ENCODE measurements at places on chromosomes 16 and 17.

DNA sequence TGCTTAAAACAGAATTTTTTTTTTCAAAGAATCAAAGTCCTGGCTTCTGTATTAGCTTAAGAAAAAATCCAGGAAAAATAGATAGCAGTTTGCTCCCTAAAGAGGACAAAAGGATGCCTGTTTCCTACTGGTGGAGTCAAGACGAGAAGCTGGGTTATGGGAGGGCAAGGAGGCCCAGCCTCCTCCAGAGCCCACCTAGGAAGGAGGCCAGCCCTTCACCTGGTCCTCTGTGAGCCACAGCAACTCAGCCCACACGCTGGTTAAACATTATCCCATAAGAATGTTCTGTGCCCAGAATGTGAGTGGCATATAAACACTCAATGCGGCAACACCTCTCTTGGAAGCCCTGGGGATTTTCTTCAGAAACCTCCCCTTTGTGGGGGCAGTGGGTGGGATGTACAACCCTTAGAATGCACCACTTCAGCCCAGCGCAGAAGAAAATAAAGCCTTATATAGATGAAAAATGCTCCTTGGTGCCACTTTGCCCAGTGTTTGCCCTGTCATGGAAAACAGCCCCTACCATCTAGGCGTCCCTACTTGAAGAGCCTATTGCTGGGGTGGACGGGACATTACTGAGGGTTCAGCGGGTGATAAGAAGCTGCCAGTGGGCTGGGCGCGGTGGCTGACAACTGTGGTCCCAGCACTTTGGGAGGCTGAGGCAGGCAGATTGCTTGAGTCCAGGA, 48.0 kb downstream of the TEKT5 start:
- DNase-seq: no peak

- DNase-seq: no peak
These were observed 18.5 kb upstream of the HEXD start for GRCh38 chr17:82399601-82400101.

GRCh38 chr16:49755313-49755620, 100.6 kb downstream of the ZNF423 start:
- no peak for DNase-seq

DNA sequence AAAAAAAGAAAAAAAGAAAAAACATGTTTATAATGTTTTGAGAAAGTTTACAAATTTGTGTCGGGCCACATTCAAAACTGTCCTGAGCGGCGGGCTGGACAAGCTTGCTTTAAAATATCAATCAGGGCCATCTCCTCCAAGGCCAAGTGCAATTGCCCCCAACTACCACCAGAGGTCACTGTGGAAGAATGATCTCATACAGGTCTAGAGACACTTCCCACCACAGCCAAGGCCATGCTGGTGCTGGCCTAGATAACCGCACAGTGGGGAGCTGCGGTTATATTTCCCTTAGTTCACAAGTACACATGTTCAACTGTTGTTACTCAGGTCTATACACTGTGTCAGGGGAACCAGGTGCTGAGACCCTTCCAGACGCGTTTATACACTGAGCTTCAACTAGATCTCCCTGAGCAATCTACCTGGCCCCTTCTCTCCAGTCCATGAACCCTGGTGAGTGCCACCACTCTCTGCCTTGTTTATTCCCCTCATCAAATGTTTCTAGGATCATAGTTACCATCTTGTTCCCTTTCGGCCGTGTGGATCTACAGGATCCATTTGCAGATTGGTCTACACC, 83.8 kb upstream of the CCL2 start:
- DNase-seq: peak; percentile 10

DNA sequence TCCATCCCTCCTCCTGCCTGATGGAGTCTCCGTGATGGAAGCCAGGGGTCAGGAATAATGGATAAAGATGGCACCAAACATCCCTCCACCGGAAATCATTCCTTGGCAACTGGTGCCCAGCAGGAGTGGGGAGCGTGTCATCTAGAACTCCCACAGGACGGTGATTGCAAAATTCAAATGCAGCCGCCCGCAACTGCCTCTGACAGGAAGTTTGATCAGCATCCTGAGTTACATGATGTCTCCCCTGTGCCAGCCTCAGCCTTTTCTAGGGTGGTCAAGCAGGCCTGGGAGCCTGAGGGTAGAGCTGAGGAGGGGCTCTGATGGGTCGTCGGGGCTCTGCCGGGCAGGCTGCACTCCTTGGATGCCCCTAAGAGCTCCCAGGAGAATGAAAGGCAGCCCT, 52.8 kb downstream of the GSG1L start:
- DNase-seq: no peak

DNA sequence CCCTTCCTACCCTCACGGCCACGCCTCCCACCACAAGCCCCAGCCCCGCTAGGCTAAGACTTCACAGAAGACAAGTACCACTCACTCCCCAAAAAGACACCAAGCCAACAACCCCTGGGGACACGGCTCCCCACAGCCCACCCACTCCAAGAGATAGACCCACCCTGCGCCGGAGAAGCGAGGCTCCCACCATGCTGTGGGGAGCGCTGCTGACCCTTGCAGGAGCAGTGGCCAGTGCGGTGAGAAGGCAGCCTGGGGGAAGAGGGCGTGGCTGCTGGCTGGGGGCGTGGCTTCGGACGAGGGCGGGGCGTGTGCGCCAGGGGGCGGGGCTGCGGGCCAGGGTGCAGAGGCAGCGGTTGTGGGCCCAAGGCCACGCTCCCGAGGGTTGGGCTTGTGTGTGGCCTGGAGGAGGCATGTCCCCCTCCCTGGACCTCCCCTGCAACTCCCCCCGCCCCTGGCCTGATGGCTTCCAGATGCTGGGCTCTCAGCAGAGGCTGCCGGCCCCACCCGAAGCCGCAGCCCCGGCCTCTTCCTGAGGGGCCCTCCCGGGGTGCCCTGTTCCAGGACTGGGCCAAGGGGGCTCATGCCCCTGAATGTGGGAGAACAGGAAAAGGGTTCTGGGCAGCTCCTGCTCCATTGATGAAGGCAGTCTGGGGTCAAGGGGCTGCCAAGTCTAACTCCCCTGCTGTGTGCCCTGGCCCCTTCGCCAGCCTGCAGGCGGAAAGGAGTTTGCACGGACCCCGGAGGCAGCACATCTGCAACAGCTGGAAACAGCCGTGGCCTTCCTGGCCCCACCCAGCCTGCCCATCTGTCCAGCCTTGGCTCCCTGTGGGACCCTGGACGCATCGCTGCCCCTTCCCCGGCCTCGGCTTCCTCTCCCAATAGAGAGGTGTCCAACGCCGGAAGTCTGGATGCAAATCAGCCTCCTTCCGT, 9.1 kb downstream of the TFAP4 start:
- no peak for DNase-seq

DNA sequence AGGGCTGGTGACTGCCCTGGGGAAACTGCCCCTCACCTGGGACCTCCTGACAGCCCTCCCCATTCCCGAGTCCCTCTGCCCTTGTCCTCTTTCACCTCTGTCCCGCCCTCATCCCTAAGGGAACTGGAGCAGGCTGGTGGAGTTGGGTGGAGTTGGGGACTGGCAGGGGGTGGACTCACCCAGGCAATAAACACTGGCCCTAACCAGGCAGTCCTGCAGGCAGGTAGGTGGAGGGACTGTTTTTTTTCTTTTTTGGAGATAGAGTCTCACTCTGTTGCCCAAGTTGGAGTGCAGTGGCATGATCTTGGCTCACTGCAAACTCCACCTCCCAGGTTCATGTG, 11.7 kb downstream of the GCGR start:
- no peak for DNase-seq

DNA sequence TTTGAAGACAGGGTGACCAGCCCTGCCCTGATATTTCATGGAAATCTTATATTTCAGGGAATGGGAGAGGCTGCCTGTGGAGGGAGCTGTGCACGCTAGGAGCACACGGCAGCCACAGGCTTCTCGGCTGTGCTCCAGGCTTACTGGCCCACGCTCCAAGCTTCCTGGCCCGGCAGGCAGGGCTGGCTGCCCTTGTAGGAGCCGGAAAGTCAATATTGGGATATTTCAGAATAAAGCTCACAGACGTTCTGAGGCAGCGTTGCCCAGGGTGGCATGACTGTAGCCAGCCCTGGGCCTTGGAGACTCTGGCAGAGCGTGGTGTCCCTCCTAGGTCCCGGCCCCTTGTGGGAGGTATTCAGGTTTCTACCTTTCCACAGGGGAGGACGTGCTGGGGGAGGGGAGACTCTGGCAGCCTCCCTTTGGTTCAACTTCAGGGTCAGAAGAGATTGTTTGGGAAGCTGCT, 95.6 kb downstream of the NPIPB11 start:
- no peak for DNase-seq

GRCh38 chr16:86901483-86901882, 323.1 kb downstream of the FOXL1 start:
- peak; percentile 61 for DNase-seq

DNA sequence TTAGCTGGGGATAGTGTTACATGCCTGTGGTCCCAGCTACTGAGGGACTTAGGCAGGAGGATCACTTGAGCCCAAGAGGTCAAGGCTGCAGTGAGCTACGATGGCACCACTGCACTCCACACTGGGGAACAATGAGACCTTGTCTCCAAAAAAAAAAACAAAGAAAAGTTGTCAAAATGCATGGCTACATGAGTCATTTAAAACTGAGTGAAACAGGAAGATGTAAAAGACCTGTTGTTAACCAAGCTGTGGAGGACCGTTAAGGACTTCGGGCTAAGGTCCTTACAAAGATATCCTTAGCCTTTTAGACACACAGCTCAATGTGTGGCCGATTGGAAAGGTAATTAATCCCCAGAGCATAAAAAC, 25.1 kb downstream of the ZP2 start:
- no peak for DNase-seq

DNA sequence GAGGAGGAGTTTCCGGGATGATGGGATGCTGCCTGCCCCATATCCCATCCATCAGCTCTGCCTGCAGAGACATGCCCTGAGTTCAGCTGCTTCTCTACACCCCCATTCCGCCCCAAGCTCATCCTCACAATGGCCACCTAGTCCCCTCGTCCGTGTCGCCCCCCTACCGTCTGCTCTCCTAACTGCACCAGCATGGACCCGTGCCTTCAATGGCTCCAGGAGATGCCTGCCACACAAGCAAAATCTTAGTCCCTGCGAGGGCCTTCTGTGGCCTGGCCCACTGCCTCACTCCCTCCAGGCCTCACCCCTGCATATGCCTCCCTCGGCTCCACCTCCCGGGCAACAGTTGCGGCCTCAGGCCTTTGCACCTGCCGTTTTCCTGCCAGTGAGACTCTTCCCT, 1.8 kb upstream of the TELO2 start:
- no peak for DNase-seq

DNA sequence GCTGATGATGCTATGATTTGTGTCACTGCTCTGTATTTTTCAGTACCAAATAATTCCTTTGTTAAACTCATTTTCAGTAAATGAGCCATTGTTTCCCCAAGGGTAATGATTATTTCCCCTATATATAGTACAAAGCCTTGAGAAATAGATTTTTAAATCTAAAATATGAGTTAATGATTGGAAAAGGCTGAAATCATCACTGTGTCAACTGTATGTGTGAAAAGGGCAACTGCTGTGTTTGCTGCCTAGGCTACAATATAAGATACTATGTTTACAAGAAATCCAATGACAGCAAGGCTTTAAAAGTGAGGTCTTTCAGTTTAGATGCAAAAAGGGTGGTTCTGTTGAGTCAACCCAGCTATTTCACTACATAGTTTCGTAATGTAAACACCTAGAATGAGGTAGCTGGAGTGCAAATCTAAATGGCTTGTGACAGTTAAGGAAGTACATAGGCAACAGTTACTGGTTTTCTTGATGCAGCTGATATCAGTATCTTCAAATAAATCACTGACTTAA, 15.3 kb downstream of the NLK start:
- no peak for DNase-seq

- DNase-seq: peak; percentile 79
These were observed 60.1 kb upstream of the MED9 start for GRCh38 chr17:17416400-17417360.

DNA sequence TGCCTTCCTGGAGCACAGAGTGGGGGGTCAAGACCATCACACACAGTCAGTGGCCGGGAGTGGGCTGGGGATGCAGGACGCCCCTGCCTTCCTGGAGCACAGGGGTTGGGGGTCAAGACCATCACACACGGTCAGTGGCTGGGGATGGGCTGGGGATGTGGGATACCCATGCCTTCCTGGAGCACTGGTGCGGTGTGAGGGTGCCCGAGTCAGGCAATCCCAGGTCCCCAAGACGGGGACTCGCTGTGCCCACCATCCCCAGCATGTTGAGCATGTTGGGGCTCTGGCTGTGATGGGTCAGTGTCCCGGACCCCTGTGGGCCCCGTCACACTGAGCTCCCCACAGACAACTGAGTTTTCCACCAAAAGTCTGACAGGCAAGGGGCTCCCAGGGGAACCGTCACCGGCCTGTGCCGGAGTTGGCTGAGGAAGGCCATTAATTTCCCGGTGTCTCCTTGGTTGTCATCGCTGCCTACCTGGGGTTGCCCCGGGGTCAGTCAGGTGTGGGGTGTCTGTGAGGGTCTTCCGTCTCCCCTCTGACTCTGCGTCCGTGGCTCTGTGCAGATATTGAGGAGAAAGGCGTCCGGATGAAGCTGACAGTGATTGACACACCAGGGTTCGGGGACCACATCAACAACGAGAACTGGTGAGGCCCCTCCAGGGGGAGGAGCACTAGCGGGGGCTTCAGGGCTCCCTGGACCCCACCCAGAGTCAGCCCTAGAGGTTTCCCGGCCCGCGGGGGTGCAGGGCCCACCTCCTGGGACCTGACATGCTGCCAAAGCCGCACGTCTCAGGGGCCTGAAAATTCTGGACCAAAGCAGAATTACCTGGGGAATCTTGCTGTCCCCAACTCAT, 347.1 kb downstream of the SEC14L1 start:
- DNase-seq: no peak

- no peak for DNase-seq
These were observed 7.5 kb upstream of the NOS2 start for GRCh38 chr17:27807567-27808470.

DNA sequence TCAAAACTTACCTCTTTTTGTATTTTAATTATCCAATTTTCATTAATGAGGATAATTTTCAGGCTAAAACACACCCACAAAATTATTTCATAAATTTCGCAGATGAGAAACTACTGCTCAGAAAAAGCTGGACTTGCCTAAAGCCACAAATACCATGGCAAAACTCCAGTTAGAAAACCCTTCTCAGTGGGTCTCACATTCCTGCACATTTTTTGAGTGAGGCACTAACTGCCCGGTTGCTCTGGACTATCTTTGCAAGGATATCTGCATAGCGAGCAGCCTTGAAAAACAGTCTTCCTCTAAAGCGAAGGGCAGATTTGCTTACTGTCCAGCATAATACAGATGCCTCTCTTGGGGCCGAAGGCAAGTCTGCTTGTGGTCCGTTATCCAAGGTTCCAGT, 9.8 kb downstream of the MPHOSPH6 start:
- no peak for DNase-seq

- no peak for DNase-seq
These were observed 1.2 kb downstream of the MRTFB start for GRCh38 chr16:14072360-14072759.

- no peak for DNase-seq
These were observed 19.8 kb downstream of the CCL4 start for GRCh38 chr17:36123431-36123830.

GRCh38 chr17:75521951-75522727, 3.4 kb upstream of the LLGL2 start:
- no peak for DNase-seq

- no peak for DNase-seq
These were observed 218.0 kb downstream of the SEC14L1 start for GRCh38 chr17:77358801-77359200.

- no peak for DNase-seq
These were observed 2.0 kb downstream of the MAF start for GRCh38 chr16:79598348-79599181.

Measured in pulmonary artery endothelial cell (primary cell).